ENCODE measurements at places on chromosomes 1 and 21. TPM values are rescaled to one million over a fixed set of nuclear protein-coding genes. Genes with fewer than 3 reads are reported as not detected.

The MNDA gene
- polyA plus RNA-seq = not detected

The GSTM1 gene
- not detected for polyA plus RNA-seq

The SYT11 gene
- 122 TPM for polyA plus RNA-seq

The SPTA1 gene
- not detected for polyA plus RNA-seq

The ANGPTL7 gene
- polyA plus RNA-seq = 0.12 TPM

The RAB29 gene
- 0.18 TPM for polyA plus RNA-seq

The RGS13 gene
- polyA plus RNA-seq = not detected

The ICOSLG gene
- not detected for polyA plus RNA-seq

The DISP3 gene
- 21.8 TPM for polyA plus RNA-seq

The LDLRAD1 gene
- polyA plus RNA-seq = not detected

The MYOC gene
- not detected for polyA plus RNA-seq

The CR2 gene
- polyA plus RNA-seq = not detected

The CFHR3 gene
- not detected for polyA plus RNA-seq

The SERTAD4 gene
- polyA plus RNA-seq = 42.9 TPM

The CFAP57 gene
- polyA plus RNA-seq = 0.17 TPM

The TLCD4 gene
- 1.6 TPM for polyA plus RNA-seq

The SLC44A3 gene
- 0.28 TPM for polyA plus RNA-seq

The SLC2A5 gene
- polyA plus RNA-seq = not detected

The GJA9 gene
- not detected for polyA plus RNA-seq

The IQGAP3 gene
- not detected for polyA plus RNA-seq

The LCE1A gene
- polyA plus RNA-seq = not detected

The FCRL1 gene
- not detected for polyA plus RNA-seq

The ZDHHC18 gene
- 23.7 TPM for polyA plus RNA-seq

The OPTC gene
- not detected for polyA plus RNA-seq

The LIN28A gene
- polyA plus RNA-seq = 1.0 TPM

The ZBTB8A gene
- 6.9 TPM for polyA plus RNA-seq

The IRF6 gene
- not detected for polyA plus RNA-seq

The CADM3 gene
- 91.2 TPM for polyA plus RNA-seq

The SPOCD1 gene
- polyA plus RNA-seq = not detected

The FTCD gene
- polyA plus RNA-seq = 1.4 TPM

The SH3BGRL3 gene
- polyA plus RNA-seq = 7.5 TPM

The RNF187 gene
- 83.2 TPM for polyA plus RNA-seq

The LY9 gene
- polyA plus RNA-seq = not detected

The CFHR4 gene
- polyA plus RNA-seq = not detected

The ZSWIM5 gene
- 27.2 TPM for polyA plus RNA-seq

The RPRD2 gene
- 8.6 TPM for polyA plus RNA-seq

The KCNH1 gene
- 2.3 TPM for polyA plus RNA-seq

The CYB561D1 gene
- 9.2 TPM for polyA plus RNA-seq

The BTG2 gene
- 2.4 TPM for polyA plus RNA-seq

The GBP6 gene
- polyA plus RNA-seq = not detected

The ADCY10 gene
- polyA plus RNA-seq = 0.22 TPM

The CBS gene
- 28.5 TPM for polyA plus RNA-seq

The FAM229A gene
- polyA plus RNA-seq = 6.1 TPM

The NT5C1A gene
- not detected for polyA plus RNA-seq

The PPOX gene
- 93.9 TPM for polyA plus RNA-seq

The TMEM269 gene
- polyA plus RNA-seq = 1.1 TPM

The MROH7 gene
- not detected for polyA plus RNA-seq

The MCOLN3 gene
- polyA plus RNA-seq = 0.20 TPM
